ENCODE measurements at places on chromosomes 7 and 10. TPM values are rescaled to one million over a fixed set of nuclear protein-coding genes. Genes with fewer than 3 reads are reported as not detected.

Gene FAM25A
- not detected for polyA plus RNA-seq

Gene AKR1C4
- not detected for polyA plus RNA-seq

Gene MALRD1
- polyA plus RNA-seq, result 1.5 TPM

Gene INSIG1
- polyA plus RNA-seq, result 21.5 TPM

Gene SLC26A3
- 0.07 TPM for polyA plus RNA-seq

Gene PAPOLB
- polyA plus RNA-seq, result 0.16 TPM
